T1000 (cell line): ENCODE measurements at places on chromosomes 16 and 17.

DNA sequence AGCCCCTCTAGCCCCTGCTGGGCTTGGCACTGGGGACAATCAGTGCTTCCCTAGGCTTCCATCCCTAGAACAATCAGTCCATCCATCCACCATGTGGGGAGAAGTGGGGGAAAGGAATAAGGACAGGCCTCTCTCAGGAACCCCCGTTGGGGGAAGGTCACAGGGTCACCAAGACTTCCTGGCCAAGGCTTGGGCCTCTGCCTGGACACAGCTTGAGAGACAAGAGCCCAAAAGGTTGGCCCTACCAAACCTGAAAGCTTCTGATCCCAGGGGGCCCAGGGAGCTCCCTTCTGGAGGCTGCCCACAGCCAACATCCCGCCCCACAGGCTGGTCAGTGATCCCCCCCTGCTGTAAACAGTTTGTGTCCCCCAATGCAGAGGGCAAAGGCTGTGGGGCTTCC is 16.2 kb upstream of the MTMR4 start:
- no peak for DNase-seq

DNA sequence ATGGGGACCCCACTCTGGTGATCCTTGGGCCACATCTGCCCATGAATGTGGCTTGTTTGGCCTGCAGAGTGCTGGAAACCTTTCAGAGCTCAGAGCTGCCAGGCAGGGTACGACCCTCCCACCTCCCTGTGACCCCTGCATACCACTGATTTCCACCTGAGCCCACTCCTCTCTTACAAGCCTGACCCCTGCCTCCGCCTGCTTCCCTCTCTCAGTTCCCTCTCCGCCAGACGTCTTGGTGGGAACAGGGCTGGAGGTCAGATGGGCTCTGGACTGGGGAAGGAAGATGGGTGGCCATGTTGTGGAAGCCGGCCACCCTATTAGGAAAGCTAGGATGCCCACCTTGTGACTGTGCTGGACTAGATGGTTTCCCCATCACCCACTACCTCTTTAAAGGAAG is 185.1 kb downstream of the KATNIP start:
- DNase-seq = no peak

DNA sequence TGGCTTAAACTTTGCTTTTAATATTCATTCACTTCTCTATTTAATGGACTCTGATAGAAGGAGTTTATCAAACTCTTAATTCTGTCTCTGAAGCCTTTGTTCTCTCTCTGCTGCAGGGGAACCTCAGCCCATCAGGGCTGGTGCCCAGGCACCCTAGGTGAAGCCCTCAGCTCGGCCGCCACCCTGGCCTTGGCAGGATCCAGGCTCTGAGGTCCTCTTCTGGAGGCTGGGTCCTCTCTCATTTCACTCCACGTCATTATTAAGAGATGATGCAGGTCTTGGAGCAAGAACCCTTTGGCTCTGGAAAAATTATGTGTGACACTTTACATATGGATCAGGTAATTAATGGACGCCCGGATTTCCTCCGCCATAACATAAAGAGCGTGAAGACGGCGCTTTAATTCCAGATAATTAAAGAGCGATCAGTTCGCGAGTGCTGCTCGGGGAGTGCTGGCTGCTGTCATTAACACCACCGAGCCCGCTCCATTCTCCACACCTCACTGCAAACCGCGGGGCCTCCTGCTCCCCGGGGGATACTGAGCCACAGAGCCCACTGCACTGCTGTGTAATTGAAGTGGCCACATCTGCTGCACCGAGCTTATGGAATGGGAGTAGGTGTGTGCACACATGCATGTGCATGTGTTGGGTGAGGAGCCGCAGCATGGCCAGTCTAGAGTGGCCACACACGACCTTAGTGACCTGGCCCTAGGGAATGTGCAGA is 259.4 kb upstream of the TNRC6C start:
- no peak for DNase-seq

- DNase-seq = no peak
Measured at GRCh38 chr17:50260501-50260911, 13.8 kb upstream of the TMEM92 start.

GRCh38 chr16:85387171-85387507 is 226.0 kb upstream of the GSE1 start:
- DNase-seq = no peak

GRCh38 chr17:50631195-50631907 is 3.3 kb upstream of the ABCC3 start:
- DNase-seq = no peak

DNA sequence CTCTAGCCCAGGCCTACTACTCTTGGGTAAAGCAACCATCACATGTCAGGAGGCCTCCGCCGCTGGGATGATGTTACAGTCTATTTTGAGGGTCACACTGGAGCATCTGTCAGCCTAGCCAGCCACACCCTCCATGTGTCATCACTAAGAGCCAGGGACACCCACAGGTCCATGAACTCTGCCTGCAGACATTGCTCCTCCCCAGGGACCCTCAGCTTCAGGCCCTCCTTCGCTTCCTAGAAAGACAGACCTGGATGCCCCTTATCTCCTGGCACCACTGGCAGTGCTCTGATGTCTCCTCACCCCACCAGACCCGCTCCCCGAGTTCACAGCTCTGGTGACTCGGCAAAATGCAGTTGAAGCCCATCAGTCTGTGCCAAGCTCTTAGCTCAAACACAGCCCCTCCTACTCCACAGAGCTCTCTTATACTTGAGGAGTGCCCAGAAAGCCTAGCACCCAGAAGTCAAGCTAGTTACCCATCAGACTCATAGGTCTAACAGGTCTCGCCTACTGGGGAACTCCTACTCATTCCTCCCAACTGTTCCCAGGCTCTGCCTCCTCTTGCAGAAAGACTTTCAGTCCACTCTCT is 5.9 kb downstream of the RANBP10 start:
- DNase-seq = no peak

DNA sequence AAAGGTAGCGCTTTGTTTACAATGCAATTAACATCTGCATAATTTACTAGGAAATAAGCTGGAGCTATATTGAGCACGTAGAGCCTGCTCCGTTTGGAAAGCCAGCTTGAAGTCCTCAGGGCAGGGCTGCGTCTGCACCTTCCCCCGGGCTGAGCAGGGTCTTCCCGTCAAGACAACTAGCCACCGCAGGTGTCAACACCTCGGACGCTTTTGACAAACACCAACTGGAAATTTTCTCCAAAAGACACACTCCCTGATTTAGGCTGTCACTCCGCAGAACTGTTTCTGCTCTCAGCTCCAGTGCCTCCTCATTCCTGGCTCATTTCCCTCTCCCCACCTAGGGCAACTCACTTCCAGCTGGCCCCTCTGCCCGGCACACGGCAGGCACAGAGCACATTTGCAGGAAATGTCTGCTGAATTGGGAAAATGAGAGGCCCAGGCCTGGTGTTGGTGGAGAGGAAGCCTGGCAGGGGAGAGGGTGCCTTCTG is 170.3 kb downstream of the MAF start:
- no peak for DNase-seq

DNA sequence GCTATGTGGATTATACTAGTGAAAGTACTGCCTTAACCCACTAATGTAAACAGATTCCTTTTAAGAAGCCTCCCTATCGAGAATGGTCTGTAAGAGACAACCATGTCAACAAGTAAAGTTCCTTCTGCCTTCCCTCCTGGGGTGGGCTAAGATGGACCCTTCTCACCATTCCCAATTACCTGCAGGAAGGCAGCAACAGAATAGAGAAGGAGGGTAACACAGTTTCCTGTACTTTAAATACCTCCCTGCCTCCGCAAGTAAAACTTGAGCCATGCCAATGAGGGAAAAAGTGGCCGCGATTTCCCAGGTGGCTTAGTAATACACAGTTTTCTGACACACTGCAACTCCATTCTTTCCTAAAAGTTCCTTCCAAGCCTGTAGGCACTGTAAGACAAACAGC is 45.2 kb downstream of the TOX3 start:
- DNase-seq = no peak

DNA sequence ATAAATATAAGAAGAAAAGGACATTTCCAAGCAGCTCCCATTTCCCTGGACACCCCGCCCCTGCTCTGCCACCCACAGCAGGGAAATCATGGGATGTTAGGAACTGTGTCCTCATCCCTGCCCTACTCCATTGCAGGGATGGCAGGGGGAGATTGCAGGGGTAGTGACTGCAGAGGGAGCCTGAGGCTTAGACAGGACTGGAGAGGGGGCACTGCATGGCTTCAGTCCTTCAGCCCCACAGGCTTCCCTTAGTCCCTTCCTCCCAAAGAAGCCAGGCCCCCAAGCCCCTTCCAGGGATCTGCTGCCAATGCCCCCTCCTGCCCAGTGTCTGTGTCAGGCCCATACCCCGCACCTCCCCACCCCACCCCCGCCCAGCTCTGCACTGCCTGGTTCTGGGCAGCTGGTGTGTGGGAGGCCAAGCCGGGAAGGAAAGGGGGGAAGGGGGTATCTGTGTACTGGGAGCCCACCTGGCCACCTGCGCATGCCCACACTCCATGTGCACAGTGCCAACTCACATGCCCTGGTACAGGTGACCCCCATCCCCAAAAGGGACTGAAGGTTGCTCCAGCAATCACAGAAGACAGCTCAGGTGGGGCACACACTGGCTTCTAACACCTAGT is 3.3 kb downstream of the RUNDC3A start:
- DNase-seq = no peak

- DNase-seq = no peak
Measured at GRCh38 chr16:62036802-62037135, 531 bp upstream of the CDH8 start.

- DNase-seq = no peak
Measured at GRCh38 chr17:57602896-57603295, 142.2 kb downstream of the CCDC182 start.

DNA sequence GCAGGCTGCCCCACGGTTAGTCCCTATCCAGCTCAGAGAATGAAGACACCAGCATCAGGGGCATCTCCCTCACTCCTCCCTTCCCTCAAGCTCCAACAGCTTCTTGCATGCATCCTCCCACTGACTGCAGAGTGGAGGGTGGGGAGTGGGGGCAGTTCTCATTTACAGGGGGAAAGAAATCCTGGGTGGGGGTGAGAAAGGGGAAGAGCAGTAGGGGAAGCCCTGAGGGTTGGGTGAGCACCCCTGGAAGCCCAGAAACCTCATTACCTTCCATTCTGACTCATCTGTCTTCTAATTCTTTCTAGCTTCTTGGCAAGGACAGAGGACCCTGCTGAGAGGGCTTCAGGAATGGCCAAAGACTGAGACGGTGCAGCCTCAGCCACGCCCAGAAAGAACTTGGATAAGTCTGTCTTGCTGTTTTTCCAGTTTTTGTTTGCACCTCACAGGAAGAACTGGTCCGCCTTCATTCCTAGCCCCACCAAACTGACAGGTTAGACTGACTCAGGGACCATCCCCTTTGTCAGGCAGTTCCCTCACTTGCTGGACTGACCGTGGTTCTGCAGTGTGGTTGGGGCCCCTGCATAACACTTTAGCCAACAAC is 52.5 kb upstream of the WSB1 start:
- no peak for DNase-seq

DNA sequence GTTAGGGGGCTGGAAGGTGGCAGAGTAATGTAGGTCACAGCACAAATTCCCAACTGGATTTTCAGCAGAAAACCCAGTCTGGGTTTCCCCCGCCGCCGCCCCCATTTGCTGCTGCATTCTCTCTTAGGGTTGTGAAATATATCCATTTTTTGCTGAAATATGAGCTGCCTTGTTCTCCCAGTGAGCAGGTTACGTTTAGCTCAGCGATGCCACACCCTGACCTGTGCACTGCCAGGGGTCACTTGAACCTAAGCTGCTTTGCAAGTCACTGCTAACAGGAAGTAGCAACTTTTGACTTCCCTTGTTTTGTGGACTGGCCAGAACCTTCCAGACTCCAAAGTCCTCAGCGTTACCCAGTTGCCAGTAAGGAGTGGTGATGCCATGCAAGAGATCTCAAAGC is 274.1 kb downstream of the CPPED1 start:
- DNase-seq = no peak

DNA sequence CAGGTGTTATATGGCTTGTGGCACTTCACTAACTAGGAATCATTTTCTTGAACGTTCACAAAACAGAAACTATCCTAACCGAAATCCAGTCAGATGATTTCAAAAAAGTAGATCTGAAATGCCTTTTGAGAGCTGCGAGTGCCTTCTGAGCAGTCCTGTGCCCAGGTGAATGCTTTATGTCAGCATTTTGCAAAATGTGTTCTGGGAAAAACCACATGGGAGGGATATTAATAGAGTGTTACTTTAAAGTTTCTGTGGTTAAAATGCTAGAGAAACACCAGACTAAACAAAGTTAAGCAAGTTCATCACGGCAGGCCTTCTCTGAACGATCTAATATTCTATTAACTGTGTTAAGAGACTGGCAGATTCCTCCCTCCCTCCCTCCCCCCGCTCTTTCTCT is 15.8 kb upstream of the RGS9 start:
- no peak for DNase-seq

- DNase-seq = no peak
Measured at GRCh38 chr17:50483266-50483665, 4.6 kb downstream of the RSAD1 start.

GRCh38 chr16:68592466-68593337 is 52.4 kb upstream of the CDH3 start:
- no peak for DNase-seq

DNA sequence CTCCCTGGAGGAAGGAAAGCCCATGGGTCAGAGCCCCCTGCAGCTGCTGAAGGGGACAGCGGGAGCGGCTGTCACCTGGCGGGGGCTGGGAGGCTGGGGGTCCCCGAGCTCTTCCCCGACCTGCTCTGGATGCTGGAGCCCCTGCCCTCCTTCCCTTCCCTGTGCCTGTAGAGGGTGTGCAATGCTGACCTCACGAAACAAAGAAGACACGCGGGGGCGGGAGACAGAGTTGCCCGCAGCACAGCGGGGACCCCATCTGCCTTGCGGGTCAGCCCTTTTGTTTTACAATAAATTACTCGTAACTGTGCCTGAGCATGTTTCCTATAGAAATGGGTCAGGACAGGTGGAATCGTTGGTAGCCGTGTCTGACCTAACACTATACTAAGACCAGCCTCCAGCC is 6.3 kb downstream of the SECTM1 start:
- no peak for DNase-seq

DNA sequence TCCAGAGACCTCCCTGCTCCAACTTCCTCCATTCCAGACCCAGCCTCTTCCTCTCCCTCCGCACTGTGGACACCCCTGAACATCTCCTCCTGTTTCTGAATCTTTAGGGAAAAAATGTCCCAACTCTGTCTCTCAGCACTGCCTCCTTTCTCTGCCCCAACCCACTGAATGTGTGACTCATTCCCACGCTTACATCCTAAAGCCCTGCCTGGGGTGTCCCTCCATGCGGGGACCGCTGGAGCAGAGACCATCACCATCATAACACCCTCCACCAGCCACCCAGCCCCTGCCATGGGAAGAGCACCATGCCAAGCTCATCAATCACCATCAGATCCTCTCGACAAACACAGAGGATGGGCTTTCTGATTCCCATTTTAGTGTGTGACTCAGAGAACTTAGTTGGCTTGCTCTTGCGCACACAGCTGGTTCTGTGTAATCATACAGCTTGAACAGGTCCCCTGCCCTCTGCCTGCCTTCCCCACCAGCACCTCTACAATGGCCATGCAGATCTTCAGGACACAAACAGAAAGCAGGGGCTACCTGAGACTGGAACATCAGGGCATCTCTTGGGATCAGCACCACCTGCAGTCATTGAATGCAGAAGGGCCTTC is 10.7 kb downstream of the RPRML start:
- DNase-seq = no peak
